ENCODE measurements at places on chromosomes 6 and 20.

DNA sequence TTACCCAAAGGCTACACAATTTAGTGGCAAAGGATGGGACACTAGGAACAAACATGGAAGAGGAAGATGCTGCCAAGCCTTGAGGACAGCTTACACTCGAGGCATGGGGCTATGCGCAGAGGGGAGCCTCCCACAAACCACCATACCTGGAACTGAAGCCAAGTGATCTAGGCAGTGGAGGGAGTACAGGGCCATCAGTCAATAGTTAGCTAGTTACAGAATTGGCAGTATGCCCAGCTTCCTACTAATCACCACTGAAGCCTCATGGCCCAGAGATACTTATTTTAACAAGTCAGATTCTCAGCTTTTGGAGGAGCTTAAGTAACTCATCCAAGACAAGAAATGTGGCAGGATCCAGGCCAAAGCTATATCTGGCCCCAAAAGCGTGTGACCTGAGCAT, 226.6 kb upstream of the MOCS1 start:
- peak; percentile 8 for DNase-seq

DNA sequence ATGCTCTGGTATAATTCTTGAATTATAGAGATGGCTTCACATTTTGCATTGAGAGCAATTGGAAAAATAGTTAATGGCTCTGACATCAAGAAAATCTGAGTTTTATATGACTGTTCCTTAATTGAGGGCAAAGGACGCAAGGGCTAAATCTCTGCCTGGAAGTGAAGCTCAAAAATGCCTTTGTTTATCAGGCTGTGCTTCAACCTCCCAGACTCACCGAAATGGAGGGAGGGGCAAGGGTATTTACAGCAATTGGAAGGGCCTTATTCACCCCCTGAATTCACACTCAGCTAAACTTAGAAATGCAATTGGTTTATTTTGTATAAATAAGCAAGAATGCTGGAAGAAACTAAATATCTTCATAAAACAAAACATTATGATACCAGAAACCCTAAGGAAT, 737.2 kb upstream of the MMS22L start:
- no peak for DNase-seq

DNA sequence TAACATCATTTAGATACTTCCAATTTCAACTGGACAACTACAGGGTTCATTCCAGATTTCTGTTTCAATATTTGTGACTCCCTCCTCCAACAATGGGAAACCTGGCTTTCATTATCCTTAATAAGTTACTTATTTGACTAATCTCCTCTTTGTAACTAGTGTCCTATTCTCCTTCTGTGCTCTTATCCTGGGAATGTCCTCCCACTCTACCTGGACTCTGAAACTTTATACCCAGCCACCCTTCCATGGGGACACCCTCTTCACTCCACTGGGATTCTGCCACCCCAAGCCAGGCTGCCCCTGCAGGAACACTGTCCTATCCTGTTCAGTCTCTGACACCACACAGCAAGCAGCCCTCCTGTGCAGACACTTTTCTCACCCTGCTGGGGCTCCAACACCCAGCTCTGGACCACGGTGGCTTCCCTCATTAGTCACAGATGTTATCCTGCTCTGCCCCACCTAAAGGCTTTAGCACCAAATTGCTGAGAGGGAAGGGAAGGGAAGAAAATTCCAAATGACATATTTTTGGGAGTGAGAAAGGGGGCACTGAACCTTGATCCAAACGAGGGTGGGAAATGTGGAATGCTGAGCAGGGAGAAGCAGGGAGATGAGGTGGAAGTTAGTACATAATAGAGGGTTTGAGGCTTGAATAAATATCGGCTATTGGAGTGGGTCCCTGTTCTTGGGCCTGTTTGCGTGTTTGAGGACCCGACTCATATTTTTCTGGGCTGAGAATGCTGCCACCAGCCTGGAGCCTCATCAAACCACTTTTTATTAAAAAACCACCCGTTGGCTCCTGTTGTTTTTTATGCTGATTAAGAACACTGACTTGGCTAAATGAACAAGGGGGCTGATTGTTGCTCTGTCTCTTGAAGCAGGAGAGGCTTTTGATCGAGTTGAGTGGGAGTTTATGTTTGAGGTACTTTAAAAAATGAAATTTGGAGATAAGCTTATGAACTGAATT, 54.0 kb upstream of the AKIRIN2 start:
- DNase-seq: peak; percentile 38

DNA sequence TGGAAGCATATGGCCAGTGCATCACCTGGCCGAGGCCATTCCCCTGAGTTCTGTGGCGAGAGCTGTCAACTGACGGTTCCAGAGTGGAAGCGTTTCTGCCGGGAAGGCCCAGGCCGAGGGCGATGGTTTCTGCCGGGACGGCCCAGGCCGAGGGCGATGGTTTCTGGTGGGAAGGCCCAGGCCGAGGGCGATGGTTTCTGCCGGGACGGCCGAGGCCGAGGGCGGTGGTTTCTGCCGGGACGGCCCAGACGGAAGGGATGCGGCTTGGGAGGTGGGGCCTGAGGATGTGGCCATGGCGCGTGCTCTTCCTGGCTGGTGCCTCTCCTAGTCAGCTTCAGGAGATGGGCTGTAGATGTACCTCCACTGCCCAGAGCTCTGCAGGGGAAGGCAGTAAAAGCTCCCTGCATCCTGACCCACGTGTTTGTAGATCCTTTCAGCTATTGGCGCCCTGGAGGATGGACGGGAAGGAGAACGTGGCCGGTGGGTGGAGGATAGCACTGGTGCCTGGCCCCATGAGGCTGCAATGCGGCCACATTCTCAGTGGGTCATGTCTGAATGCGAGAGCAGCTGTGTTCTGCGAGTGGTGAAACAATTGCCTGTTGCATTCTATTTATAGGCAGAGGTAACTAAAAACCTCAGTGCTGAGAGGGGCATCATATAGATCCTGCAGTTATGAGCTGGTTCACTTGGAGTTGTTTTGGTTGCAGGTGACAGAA, 12.8 kb downstream of the TPD52L2 start:
- DNase-seq: no peak

DNA sequence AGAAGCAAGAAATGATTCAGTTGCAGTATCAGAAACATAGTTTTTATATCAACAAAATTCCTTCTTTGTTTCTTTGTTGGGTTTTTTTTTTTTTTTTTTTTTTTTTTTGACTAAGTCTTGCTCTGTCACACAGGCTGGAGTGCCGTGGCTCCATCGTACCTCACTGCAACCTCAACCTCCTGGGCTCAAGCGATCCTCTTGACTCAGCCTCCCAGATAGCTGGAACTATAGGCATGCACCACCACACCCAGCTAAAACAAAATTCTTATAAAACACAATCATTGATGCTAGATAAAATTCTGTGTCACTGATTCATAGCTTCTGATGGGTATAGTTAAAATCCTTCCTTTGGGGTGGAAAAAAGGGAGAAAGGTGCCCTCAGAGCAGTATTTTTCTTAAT, 110.3 kb upstream of the TNFAIP3 start:
- no peak for DNase-seq

- DNase-seq: no peak
Measured at GRCh38 chr6:29506446-29507067, 18.8 kb upstream of the MAS1L start.

DNA sequence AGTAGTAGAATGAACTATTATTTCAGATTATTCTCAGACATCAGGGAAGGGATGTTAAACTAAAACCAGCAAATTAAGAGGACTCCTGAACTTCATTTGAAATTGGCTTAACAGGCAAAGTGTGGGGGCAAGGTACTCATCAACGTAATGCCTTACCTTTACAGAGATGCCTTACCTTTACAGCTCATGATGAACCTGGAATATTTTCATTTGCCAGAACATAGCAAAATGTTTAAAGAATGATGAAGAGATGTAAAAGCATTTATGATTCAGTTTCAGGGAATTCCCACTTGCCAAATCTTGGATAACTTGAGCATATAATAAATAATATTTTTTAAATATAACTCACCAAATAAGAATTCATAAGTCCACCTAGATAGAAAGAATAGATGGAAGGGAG, 207.5 kb downstream of the TINAG start:
- no peak for DNase-seq

- DNase-seq: no peak
Measured at GRCh38 chr6:109118871-109119354, 23.6 kb downstream of the CEP57L1 start.

GRCh38 chr6:1124885-1125284, 187.0 kb upstream of the FOXQ1 start:
- DNase-seq: no peak

GRCh38 chr6:36025260-36025931, 955 bp upstream of the SLC26A8 start:
- no peak for DNase-seq

- DNase-seq: peak; percentile 29
Measured at GRCh38 chr20:13142143-13142542, 78.9 kb upstream of the ISM1 start.

DNA sequence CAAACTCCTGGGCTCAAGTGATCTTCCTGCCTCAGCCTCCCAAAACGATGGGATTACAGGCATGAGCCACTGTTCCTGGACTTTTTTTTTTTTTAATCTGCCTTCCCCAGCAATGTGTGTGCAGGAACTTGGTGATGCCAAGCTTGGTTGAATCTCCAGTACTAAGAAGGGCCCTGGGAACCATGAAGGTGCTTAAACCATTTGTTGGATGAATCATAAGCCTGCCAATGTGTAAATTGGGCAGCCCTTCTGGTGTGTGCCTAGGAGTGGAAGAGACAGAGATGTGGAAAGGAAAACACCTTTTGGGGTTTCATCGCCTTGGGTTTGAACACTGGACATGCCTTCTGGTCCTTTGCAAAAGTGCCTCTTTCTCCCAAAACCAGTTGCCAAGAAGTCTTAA, 7.1 kb upstream of the SPO11 start:
- DNase-seq: no peak

DNA sequence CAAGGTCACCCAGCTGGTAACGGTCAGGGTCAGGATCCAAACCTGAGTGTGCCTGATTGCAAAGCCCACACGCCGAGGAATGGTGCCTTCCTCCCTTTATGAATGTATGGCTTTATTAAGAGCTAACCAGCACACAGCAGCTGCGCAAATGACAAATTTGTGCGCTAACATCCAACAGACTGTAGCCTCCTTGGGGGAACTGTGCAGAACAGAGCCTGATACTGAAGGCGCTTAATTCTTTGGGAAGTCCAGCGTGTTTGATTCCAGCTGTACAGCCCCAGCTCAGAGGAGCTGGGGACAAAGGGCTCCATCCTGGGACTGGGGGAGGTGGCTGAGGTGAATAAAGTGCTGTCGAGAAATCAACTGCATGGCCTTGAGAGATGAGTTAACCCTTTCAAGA, 75.7 kb upstream of the JARID2 start:
- no peak for DNase-seq

- DNase-seq: no peak
Measured at GRCh38 chr20:12638633-12639312, 370.0 kb upstream of the SPTLC3 start.

Measured in hematopoietic multipotent progenitor cell treated with erythropoietin and hydrocortisone succinate and interleukin-3 and kit ligand, for 4 days (in vitro differentiated cells).